ENCODE measurements at places on chromosomes 12 and 14.
A peak's percentile ranks its signal among the peaks of the same experiment; 100 is the strongest.

GRCh38 chr12:52238207-52238840 lies 5.3 kb downstream of the KRT7 start:
- DNase-seq = no peak

DNA sequence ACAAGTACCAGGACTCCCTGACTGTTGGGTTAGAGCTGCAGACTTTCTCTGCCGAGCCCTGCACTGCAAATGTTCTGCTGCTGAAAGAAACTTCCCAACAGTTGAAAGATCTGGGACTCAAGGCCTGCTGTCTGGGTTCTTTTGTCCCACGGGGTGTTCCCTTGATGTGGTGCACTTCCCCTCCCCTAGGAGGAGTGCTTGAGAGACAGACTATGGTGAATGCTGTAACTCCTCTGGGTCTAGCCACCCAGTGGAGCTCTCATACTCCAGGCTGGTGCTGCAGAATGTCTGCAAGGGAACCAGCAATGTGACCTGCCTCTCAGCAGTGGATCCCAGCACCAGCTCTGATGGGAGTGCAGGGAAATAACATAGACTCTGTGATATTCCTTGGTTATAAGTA lies 129.2 kb upstream of the SLCO1B1 start:
- no peak for DNase-seq

GRCh38 chr12:21888276-21888863 lies 52.9 kb downstream of the ABCC9 start:
- no peak for DNase-seq

- DNase-seq = no peak
Observed at GRCh38 chr12:1821805-1822204, 1.4 kb downstream of the LRTM2 start.

GRCh38 chr12:103969391-103969790 lies 3.7 kb downstream of the TDG start:
- peak; percentile 71 for DNase-seq

- DNase-seq = peak; percentile 81
Observed at GRCh38 chr12:92570056-92570753, 132.6 kb upstream of the PLEKHG7 start.

DNA sequence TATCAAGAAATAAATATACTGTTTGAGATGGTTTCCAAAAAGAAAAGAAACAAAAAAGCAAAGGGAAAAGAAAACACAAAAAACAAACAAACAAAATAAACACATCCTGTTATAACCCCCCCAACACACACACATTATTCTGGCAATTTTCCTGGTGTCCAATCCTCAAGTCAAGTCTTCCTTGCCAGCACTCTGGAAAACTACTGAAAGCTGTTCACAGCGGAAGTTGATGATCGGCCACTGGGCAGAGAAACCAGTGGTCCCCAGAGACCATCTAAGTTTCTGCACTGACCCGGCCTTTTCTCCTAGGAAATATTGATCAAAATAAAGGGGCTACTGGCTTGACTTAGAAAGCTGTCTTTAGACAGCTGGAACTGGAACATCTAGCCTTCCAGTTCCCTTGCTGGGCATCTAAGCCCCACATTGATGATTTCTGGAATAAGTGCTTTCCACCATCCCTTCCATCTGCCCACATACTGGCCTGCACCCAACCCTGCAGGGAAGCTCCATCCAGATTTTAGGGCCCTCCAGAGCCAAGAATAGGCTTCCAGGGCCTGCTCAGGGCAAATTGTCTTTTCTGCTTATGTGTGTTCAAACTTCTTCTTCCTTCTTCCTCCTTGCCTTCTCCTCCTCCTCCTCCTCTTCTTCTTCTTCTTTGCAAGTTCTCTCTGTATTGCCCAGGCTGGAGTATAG lies 11.6 kb upstream of the PPP1CC start:
- no peak for DNase-seq

GRCh38 chr14:22471545-22472121 lies 117.4 kb downstream of the DAD1 start:
- DNase-seq = peak; percentile 61

GRCh38 chr14:63175531-63175930 lies 28.7 kb upstream of the RHOJ start:
- no peak for DNase-seq

DNA sequence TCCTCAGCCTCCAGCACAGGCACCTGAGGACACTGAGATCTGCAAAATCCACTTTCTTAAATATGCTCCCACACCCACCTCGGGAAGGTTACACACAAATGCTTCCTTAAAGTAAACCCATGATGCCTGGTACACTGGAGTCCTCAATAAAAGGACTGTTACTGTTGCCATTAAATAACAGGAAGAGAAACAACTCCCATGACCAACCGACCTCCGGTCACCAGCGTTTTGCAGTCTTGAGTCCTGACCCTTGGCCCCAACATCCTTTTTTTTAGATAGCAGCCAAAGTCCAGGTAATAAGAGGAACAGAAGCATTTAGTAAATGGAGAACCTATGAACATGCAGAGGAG lies 42.4 kb downstream of the ITPK1 start:
- no peak for DNase-seq

GRCh38 chr14:101475456-101476257 lies 85.6 kb upstream of the DIO3 start:
- peak; percentile 62 for DNase-seq

DNA sequence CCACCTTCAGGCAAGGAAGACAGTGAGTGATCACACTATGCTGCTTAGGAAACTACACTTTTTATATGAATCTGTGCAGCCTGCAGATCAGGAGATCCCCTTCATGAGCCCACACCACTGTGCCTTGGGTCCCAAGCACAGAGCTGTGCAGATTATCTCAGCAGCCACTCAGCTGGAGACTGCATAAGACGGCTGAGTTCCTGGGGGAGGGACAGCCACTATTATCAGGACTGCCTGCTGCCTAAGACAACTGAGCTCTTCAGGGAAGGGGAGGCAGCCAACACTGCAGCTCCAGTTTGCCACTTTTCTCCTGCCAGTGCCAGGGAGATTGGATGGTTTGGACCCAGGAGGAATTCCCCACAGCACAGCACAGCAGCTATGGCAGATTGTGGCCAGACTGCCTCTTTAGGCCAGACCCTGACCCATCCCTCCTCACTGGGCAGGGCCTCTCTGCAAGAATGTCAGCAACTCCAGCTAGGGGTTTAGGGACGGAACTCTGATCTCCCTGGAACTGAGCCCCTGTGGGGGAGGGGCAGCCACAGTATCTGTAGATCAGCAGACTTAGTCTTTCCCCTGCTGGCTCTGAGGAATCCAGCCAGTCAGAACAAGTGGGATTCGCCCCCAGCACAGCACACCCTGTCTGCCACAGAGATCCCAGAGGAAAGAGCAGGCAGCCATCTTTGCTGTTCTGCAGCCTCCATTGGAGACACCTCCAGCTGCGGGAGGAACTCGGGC lies 141.3 kb downstream of the KLHL28 start:
- DNase-seq = no peak

DNA sequence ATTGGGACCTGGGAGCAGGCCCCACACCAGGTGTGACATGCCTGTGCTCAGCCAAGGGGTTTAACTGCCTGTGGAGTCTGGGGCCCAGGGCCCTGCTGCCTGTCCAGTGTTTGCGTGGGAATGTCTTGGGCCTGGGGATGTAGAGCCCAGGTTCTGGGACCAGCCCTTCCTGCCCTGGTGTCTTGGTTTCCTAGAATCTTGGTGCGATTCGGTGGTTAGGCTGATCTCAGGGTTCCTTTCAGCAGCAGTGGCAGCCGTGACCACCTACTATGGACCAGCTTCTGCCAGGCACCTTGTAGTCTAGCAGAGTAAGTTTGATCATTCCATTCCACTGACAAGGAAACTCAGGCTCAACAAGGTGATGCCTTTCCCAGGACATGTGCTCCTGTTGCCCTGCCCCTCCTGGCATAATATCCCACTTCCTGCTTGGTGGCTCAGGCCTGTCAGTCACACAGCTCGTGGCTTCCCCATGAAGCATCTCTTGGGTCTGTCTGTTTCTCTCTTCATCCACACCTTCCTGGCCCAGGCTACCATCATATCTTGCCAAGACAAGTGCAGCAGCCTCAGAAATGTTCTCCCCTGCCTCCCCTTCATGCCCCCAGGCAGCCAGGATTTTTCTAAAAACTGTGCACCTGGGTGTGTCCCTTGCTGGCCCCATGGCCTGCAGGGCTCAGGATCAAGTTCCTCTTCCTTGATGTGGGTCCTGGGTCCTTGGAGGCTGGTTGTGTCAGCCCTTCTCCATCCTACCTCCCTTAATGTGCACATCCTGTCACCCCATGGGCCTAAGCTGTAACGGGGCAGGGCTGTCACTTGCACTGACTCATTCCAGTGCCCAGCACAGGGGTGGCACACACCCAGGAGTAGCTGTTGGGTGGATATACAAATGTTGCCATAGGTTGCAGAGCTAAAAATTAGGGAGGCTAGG lies 101.6 kb downstream of the SLC25A47 start:
- no peak for DNase-seq

- no peak for DNase-seq
Observed at GRCh38 chr14:69685218-69685616, 73.8 kb downstream of the SUSD6 start.

DNA sequence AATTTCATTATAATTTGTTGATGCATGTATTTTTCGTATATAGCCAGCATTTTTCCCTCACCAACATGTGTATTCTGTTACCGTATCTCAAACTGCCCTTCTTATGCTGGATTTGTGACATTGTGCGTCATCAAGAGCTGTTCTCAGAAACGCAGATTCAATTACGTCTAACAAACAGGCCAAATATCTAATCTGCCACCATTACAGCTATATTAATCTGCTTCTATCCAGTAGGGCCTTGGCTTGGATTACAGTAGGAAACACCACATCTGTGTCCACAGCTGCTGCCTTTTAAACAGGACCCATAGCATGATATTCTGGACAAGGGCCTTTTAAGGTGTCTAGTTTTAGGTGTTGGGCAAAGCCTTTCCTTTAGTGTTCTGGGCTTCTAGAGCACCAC lies 140.6 kb downstream of the PDE3A start:
- no peak for DNase-seq

DNA sequence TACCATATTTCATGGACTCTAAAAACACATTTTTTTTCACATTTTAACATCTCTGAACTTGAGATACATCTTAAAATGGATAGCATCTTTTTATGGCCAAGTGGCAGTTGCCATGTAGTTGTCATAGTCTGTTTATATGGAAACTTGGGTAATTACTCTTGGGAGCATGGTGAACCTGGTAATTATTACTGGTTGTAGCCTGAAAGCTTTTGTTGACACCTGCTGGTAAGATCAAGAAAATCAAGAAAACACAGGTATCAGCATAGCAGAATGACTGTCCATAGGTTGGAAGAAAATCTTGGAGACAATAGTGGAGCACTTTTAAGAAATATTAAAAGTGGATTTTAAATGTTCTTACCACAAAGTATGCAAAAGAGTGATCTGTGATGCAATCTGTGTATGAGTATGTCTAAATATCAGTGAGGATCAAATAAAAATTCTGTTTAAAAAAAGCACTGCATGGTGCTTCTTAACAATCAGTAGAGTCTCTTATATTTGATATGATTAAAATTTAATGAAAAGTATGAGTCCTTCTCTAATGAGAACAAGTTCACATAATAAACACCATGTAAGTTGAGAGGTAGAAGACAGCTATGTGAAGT lies 44.2 kb downstream of the TTC8 start:
- peak; percentile 21 for DNase-seq

DNA sequence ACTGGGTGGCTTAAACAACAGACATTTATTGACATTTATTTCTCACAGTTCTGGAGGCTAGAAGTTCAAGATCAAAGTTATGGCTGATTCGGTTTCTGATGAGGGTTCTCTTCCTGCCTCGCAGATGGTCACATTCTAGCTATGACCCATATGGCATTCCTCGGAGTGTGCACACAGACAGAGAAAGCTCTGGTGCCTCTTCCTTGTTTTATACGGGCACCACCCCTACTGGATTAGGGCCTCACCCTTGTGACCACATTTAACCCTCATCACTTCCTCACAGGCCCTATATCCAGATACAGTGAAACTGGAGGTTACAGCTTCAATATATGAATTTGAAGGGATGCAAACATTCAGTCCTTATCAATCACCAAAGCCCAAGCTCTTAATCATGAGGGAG lies 77.0 kb upstream of the OVCH1 start:
- no peak for DNase-seq

DNA sequence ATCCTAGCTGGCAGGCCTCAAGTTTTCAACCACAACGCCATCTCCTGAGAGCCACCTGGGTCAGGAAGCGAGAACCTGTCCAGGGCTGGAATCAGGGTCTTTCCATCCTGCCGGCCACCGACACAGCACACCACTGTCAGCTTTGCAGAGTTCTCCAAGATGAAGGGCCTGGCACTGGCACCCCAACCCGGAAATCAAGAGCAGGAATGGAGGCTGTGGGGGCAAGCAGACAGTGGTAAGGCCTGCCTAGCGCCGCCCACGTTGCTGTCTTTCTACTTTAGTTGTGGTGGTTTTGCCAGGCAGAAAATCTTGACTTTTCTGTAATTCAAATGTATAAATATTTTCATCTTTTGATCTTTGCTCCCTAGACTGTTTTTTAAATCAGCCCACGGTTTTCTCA lies 90.7 kb downstream of the ITPK1 start:
- no peak for DNase-seq

GRCh38 chr12:109131154-109132050 lies 15.0 kb downstream of the ACACB start:
- no peak for DNase-seq

DNA sequence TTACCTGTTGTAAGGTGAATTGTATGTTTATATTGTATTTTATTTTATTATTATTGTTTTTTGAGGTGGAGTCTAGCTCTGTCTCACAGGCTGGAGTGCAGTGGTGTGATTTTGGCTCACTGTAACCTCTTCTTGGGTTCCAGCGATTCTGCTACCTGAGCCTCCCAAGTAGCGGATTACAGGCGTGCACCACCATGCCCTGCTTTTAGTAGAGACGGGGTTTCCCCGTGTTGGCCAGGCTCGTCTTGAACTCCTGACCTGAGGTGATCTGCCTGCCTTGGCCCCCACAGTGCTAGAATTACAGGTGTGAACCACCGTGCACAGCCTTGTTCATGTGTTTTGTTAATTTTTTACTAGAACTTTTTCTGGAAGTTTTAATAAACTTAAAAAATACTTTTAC lies 3.8 kb downstream of the ATF7IP start:
- no peak for DNase-seq

DNA sequence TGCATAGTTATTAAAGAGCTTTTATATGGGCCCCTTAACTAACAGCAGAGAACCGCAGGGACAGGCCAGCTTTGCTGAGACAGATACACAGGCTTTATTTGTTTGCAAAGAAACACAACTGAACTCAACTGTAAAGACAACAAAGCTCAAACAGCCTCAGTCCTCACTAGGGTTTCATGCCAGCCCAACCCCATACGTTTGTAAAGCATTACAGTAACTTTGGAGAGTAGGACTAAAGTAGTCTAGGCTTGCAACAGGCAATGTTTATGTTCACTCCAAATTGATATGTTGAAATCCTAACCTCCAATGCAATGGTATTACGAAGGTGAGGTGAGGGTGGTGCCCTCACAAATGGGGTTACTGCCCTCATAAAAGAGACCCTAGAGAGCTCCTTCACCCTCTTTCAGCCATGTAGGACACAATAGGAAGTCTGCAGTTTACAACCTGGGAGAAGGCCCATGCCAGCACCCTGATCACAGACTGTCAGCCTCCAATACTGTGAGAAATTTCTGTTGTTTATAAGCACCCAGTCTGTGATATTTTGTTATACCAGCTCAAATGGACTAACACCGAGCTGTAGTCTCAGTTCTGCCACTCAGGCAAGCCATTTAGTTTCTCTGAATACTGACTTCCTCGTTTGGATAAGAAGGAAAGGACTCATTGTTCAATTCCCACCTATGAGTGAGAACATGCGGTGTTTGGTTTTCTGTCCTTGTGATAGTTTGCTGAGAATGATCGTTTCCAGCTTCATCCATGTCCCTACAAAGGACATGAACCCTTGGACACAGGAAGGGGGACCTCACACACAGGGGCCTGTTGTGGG lies 35.2 kb downstream of the PPM1H start:
- no peak for DNase-seq

Data from fibroblast of skin of right biceps (primary cell).